Kidney tubule cell (primary cell): ENCODE measurements at places on chromosomes 16 and 17.

DNA sequence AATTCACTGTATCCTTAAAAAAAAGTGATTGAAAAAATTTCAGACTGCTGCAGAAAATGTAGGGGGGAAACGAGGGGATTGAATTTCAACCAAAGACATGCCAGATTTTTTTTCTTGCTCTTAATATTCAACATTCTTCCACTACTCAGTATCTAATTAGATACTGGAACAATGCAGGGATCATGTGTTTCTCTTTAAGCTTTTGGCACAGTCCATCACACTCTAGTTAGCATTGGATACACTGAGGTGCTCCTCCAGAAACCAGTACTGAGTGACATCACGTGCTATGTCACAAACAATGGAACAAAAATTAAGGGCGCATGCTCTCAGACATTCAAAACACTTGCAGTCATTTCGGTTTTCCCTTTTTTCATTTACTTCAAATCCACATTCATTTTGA lies 298.6 kb upstream of the PSMD7 start:
- DNase-seq = no peak

- DNase-seq = no peak
Measured at GRCh38 chr17:72511874-72512273, 391.1 kb downstream of the SOX9 start.

DNA sequence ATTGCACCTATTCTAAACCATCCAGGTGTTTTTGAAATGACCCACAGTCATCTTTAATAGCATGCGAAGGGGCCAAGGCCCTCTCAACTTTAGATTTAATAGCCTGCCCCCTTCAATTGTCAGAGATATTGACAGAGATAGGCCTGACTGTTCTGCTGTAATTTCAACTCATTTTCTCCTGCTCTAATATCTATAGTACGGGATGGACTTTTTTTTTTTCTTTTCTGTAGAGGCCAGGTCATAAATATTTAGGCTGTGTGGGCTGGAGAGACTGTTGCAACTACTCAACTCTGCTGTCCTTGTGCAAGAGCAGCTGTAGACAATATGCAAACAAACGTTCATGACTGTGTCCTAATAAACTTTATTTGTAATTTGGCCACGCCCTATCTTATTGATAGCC lies 24.7 kb upstream of the KRT20 start:
- no peak for DNase-seq

- DNase-seq = no peak
Measured at GRCh38 chr16:84413244-84414004, 45.1 kb downstream of the ATP2C2 start.

DNA sequence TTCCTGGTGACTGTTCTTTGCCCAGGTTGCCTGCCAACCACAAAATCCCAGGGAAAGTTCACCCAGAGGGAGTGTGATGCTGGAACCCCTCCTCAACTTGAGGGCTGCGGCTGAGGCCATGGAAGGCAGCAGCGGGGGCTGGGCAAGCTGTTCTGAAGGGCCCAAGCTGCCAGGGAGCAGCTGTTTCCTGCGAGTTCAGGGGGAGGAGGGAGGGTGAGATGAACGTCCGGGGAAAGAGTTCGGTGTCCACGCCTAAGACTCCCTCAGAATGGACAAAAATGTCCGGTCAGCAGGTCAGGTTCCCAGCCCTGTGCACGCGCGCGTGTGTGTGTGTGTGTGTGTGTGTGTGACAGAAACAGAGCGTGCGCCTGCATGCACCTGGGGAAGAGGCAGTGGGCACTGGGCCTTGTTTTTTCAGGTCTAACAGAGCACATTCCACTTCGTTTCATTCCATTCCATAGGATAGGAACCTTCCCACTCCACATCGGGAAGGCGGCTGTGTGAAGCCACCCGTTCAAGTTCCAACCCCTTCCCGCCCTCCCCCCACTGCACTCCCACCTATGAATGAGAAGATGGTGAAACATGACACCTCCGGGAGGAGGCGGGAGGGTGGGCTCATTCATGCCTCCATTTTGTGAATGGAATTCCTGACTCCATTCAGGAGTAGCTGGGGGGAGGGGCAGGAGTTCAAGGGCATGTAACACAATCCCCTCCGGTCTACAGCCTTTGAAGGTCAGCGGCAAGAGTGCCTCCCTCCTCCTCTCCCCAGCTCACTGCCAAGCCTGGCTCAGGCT lies 15.7 kb downstream of the ETV4 start:
- DNase-seq = peak; percentile 72

GRCh38 chr16:4116325-4117249 lies at the start of gene ADCY9:
Gene ADCY9, minus strand, starts transcription at chr16:4116442. Its CDS starts 1,000 bp downstream, at chr16:4115442.
- peak; percentile 84 for DNase-seq

DNA sequence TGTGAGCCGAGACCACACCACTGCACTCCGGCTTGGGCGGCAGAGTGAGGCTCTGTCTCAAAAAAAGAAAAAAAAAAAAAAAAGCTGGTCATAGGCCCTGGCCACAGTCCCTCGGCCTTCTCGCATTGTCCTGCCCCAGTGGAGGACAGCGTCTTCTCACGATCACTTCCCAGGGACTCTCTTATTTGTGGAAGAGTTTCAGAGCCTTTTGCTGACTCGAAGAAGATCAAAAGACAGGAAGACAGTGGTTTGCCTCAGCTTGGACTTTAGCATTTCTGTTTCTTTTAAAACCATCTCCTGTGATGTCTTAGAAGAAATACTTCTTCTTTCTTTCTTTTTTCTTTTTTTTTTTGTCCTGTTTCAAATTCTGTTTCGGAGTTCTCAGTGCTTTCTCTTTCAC lies 210.0 kb downstream of the FTO start:
- no peak for DNase-seq

DNA sequence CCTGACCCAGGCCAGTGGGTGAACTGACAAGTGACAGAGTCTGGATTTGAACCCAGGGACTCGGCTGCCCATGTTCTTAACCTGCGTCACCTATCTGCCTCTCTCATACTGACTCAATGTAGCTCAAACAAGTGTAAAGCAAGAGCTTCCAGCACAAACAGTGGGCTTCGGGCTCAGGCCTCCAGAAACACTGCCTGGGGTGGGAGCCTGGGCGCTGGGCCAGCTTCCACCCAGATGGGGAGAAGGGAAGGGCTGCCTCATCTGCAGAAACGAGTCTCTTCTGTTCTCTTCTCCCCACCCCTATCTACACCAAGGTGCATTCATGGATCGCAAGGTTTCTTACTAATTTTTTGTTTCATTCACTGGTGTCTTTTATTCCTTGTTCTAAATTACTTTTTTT lies 1.3 kb downstream of the CDRT4 start:
- DNase-seq = no peak

DNA sequence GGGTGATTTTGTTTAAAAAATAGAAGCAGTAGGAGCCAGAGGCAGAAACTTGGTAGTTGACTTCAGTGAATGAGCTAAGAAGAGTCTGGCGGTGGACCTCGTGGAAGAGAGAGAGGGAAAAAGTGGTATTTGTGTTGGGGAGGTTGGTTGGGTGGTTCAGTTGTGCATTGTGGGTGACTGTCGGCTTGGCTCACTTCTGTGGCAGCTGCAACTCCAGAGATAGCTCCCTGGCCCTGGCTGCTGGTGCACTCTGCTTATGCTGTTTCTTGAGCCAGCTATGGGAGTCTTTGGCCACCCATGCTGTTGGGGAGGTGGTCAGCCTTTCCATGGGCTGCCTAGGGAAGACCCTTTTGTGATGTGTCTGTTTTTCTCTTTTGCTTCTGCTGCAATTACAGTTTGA lies 50.4 kb upstream of the CRISPLD2 start:
- DNase-seq = no peak

DNA sequence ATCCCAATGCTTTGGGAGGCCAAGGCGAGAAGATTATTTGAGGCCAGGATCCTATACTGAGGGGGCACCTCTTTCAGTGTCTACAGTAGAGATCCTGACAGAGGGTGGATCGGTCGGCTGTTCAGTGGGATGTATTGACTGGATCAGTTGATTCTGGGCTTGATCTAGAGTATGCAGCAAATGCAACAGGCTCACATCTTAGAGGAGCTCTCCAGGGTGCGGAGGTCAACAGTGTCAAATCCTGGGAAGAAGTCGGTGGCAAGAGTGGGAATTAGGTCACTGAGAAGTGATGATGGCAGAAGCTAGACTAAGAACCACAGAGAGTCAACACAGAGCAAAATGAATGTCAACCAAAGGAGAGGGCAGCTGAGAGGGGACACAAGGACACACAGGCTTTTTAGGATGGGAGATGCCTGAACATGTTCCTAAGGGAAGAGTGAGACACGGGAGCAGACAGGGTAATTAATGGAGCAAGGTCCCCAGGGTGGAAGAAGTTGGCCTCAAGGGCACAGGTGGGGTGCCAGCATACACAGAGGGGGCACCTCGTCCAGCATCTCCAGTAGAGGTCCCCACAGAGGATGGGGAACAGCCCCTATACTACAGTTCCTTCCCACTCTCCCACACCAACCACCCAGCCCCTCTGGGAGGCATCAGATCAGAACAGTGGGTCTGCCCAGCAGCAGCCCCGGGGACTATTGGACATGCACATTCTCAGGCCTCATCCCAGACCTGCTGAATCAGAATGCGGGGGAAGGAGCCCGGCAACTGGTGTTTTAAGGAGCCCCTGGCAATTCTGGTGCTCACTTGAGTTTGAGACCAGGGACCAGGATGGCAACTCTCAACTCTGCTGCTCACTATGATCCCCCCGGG lies 10.0 kb upstream of the CYTH1 start:
- no peak for DNase-seq

GRCh38 chr16:74463888-74464287 lies 42.6 kb upstream of the CLEC18B start:
- DNase-seq = no peak

DNA sequence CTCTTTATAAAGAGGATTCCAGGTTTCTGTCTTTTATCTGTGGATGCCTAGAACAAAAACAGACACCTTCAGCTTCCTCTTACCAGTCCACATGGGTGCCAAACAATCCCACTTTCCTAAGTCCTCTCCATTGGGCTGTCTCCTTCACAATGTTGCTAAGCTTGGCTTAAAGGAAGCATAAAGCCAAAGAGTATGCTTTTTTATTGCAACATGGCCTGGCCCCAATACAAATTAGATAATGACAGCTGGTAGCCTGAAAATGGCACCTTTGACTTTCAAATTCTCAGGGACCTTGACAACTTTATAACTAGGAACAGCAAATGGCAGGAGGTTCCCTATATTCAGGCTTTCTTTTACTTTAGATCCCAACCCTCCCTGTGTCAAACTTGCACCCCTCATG lies 55.8 kb downstream of the SLFN5 start:
- no peak for DNase-seq

DNA sequence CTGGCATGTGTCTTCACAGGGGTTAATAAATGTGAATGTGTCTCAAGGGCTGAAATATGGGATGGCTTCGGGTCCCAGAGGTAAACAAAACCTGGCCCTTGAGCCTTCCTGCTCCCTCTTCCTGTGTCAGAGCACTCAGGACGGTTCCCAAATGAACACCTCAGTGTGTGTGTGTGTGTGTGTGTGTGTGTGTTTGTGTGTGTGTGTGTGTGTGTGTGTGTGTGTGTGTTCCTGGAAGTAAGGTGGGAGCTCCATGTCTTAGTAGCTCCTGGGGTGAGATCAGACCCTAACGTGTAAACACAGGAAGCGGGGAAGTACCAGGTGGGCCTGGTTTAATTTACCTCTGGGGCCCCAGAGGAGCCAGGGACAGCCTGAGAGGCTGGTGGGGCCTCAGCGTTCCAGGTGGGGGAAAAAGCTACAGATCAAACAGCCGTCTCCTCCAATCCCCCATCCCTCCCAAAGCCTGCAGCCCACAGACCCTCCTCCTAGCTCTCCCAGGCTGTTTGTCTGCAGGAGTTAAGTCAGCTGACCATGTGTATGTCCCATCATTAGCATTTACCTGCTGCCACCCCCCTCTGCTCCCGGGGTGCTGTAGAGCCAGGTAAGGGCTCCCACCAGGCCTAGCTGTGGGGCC lies 6.1 kb downstream of the KIF19 start:
- no peak for DNase-seq

- no peak for DNase-seq
Measured at GRCh38 chr16:874366-875181, 74.0 kb upstream of the GNG13 start.

- DNase-seq = no peak
Measured at GRCh38 chr17:33163533-33164168, 129.4 kb downstream of the ASIC2 start.
